ENCODE measurements at places on chromosomes 4 and X.
A peak's percentile ranks its signal among the peaks of the same experiment; 100 is the strongest.

- no peak for DNase-seq
These were observed 19.0 kb downstream of the COX7B2 start for GRCh38 chr4:46890056-46890455.

DNA sequence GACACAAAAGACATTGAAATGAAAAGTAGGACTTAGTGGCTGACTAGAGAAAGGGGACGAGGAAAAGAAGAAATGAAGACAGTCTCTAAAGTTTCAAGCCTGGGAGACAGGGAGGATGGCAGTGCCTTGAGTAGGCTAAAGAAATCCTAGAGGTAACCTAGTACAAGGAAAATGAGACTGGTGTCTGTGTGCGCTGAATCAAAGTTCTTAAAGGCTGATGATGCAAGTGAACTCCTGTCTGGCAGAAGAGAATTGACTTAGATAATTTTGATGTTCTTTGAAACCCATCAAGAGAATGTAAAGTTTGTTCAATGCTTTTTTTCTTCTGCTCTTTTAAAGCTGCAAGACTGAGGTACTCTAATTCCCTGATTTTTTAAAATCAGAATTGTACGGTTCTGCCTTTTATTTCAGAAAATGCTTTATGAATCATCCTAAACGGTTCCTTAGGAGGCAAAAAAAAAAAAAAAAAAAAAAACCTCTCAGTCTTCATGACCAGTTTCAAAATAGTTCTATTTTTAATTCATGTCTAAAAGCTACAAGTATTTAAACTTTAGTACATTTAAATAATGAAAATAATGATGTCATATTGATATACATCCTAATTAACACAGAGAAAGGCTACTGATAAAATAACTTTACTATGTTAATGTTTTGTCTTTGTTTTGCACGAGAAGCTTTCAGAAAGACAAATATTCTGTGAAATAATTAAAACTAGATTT is 189.8 kb downstream of the PPP3CA start:
- DNase-seq = no peak

- DNase-seq = no peak
These were observed 18.3 kb downstream of the CD99L2 start for GRCh38 chrX:150879855-150880807.

DNA sequence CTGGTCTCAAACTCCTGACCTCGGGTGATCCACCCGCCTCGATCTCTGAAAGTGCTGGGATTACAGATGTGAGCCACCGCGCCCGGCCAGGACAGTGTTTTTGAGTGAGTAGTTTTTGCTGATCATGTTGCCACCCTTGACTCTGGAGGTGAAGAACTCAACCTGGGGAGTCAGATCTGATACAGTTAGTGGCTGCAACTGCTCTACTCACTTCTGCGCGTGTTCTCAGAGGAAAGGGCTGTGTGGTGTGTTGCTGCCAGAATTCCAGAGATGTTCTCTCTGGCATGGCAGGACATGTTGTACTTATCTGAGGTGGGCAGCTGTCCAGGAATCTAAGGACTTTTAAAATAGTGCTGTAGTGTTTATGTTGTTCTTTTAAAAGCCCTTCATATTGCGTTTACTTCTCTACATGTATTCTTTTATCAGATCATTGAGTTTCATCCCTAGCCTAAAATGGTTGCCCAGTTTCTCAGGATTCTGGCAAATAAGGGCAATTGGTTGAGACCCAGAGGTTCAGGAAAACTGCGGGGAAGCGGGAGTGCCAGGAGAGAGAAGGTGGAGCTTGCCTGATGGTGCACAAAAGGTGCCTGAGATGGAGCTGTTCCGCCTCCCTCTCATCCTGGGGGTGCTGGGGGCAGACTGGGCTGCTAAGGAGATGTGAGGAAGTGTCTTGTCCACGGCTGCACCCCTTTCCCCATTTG is 97.7 kb downstream of the ARHGAP10 start:
- no peak for DNase-seq

GRCh38 chr4:188492886-188493285 is 353.6 kb downstream of the TRIML1 start:
- no peak for DNase-seq

DNA sequence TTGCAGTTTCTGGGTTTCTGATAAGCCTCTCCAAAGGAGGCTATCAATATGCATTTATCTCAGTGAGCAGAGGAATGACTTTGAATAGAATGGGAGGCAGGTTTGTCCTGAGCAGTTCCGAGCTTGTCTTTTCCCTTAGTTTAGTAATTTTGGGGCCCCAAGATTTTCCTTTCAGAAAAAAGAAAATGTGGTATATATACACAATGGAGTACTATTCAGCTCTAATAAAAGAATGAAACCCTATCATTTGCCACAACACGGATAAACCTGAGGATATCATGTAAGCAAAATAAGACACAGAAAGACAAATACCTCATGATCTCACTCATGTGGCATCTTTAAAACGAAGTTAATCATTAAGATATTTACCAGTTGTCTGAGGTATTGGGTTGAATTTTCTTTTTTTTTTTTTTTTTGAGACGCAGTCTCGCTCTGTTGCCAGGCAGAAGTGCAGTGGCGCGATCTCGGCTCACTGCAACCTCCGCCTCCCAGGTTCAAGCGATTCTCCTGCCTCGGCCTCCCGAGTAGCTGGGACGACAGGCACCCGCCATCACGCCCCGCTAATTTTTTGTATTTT is 540 bp downstream of the ZNF721 start:
- DNase-seq = no peak

- DNase-seq = peak; percentile 54
These were observed at the start of gene ZNF41 for GRCh38 chrX:47482512-47483305. ZNF41 (minus strand) TSS chrX:47483222; CDS start chrX:47467481, 15,741 bp downstream.

- DNase-seq = no peak
These were observed 13.7 kb upstream of the DHX15 start for GRCh38 chr4:24598025-24598424.

DNA sequence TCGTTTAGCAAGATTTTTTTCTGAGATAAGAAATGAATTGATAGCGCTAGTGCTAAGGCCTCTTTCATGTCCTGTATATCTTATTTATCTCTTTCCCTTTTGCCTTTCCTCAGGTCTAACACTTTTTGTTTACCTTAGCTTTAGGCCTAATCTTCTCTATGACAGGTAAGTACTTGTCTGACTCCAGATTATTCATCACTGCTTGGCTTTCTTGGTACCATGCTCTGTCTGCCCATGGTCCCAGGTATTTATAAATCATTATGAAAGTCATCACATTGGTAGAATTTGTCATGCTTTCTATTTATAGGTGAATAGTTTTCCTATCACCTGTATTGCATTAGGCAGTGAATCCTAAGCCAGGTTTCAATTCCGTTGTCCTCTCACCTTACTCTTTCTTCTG is 99.5 kb upstream of the CTSO start:
- DNase-seq = no peak

GRCh38 chr4:169060391-169061091 is 50.5 kb upstream of the CBR4 start:
- no peak for DNase-seq

DNA sequence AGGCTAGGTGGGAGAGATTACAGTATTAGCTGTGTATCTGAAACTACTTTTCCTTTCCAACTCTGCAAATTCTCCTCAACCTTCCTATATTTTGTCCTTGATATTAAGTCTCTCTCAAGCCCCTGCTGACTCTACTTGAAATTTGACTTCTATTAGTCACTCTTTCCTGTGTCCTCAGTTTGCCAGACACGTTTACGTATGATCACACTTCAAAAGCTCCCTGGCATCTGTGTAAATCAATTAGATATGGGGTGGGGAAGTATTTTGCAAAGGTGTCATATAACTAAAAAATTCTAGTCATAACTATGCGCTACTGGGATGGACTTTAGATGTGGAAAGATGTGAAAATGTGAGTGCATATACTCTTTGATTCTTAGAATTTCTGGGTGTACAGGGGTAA is 67.4 kb upstream of the ARHGAP24 start:
- no peak for DNase-seq

- DNase-seq = no peak
These were observed 2.2 kb downstream of the SLIT2 start for GRCh38 chr4:20253735-20254409.

DNA sequence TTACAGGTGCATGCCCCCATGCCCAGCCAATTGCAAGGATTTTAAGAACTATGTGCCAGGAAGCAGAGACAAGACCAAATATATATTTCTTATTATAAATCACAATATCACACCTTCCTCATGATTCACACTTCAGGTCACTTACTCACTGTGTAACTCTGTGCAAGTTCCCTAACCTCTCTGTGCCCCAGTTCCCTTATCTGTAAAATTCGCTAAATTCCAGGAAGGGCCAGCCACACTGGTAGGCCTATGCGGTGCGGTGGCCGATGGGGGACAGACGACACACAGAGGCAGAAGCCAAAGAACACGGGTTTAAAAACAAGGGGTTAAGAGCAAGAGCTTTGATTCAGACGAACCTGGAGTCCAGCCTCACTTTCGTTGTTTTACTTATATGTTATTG is 2.8 kb downstream of the TRIM2 start:
- DNase-seq = no peak

DNA sequence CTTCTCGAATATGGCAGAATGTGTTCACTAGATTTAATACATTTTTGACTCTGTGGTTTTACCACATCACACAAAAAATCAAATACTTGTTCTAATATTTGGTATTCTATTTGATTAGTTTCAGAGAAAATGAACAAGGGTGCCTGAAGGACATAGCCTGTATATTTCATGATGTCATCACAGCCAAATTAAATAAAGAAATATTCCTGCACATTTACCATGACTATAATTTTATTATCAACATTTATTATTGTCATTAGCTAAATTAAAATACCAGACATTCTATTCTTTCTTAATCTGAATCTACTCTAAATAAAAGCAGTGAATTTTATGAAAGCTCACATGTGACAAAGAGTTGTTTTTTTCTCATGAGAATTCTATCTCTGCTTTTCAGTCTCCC is 980.5 kb downstream of the PCDH18 start:
- DNase-seq = no peak

DNA sequence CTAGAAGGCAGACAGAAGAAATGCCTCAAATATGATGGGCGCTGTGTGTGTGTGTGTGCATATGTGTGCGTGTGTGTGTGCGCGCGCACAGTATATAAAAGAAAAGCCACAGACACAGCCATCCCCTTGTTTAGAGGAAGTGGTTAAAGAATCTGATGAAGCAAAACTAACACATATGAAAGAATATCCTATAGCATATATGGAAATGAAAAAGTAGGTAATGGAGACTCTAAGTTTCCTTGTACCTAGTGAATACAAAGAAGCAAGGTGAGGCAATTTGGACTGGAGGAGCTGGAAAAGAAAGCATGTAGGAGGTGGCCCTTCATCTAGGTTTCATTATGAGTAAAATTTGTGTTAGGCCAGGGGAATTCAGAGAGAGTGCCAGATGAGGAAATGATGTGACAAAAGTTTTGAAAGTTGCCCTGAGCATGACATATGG is 58.6 kb upstream of the MCF2 start:
- no peak for DNase-seq

GRCh38 chrX:48591255-48591791 is 6.0 kb upstream of the WDR13 start:
- DNase-seq = no peak

DNA sequence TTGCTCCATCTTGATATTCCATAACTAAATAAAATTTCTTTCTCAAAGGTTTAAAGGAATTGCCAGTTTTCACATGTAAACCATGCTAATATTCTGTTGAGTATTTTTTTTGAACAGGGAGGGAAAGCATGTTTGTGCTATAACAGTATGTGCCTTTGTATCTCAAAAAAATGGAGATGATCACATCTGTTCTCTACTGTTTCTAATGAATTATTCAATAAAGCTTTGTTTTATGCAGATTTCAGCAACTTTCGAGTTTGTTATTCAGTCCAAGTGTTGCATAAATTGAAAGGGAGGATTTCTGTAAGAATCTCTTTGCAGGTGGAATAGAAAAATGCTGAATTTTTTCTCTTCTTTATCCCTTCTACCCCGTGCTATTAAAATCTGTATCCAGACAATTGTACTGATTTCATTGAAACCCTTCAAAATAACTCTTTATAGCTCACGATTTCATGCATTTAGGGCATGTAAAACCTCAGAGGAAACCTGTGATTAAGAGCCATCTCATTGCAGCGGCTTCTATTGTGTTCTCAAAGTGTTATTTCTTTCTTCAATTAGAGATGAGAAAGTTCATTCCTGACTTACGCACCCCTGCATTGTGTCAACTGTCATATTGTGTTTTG is 42.1 kb downstream of the NEIL3 start:
- no peak for DNase-seq

GRCh38 chr4:186722796-186723291 is 812 bp downstream of the FAT1 start:
- no peak for DNase-seq

GRCh38 chrX:12702509-12703091 is 88.6 kb upstream of the PRPS2 start:
- no peak for DNase-seq

GRCh38 chr4:3318561-3319021 is 25.8 kb downstream of the RGS12 start:
- no peak for DNase-seq

GRCh38 chr4:177671387-177671786 is 229.2 kb upstream of the AGA start:
- no peak for DNase-seq

DNA sequence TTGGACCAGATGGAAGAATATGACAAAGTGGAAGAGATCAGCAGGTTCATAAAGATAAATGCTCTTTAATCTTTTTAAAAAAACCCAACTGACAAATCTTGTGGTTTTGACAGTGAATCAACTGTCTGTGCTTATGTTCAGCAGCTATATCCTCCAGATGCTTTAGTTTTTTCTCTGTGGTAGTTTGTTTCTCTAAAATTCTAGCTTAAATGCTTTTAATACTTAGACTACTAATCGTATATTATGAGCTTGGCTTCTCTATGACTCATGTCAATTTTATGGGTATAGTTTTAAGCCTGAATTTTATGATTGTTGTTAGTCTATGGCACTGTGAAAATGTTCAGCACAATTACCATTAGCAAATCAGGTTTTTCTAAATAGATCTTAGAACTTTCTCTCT is 12.9 kb downstream of the HHIP start:
- DNase-seq = no peak

- DNase-seq = peak; percentile 52
These were observed 951 bp downstream of the SH3BP2 start for GRCh38 chr4:2793586-2794485.

DNA sequence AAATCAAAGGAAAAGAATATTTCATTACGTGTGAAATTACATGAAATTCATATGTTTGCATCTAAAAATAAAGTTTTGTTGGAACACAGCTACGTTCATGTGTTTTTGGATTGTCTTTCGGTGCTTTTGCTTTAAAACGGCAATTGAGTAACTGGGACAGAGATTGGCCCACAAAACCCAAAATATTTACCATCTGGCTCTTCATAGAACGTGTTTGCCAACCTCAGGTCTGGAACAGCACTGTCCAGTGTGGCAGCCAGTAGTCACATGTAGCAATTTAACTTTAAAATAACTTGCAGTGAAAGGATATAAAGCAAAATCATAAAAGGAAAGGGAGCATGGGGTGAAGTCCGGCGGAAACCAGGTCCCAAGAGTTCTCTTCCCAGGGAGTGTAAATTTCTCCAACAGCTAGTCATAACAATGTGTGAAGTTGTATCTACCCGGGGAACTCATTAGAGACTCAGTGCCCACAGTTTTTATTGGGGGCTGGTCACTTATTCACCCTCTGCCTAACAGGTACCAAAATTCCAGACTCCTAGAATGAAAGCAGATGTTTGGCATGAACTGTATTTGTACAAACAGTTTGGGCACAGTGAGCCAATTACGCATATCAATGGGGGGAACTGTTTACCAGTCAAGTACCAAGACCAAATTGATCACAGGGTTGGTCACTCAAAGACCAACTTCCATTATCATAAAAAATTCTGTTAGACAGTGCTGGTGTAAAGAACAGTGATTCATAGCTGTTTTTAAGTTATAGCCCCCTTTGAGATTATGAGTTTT is 10.3 kb downstream of the OCIAD1 start:
- no peak for DNase-seq

GRCh38 chr4:183295711-183296110 is 24.4 kb downstream of the CLDN22 start:
- no peak for DNase-seq

Data from stimulated activated CD8-positive, alpha-beta memory T cell treated with anti-CD3 and anti-CD28 coated beads, Interleukin-4, amount 100 ng/mL, for 24 hours (primary cell).